ENCODE measurements at places on chromosomes 2 and 18.

DNA sequence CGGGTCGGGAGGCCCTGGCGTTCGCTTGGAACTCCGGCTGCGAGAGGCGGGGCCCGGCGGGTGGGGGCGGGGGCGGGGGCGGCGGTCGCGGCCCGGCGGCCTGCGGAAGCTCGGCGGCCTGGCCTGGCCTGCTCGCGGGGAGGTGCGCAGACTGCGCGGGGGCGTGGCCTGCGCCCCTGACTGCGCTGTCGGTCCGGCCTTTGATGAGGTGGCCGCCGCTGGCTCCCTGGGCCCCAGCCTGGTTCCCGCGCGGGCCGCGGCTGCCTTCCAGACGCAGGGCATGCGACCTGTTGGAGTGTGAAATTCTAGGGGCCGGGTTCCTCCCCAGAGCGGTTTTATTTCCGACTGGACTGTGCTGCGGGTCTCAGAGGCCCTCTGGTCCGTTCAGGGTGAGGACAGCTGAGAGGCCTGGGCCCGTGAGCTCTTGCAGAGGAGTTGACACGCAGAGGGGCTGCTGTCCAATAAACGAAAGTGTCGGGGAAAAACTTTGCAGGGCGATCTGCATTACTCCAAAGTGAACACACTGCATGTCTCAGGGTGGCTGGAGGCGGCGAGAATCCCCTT is 629 bp downstream of the NRBP1 start:
- DNase-seq: peak; percentile 90

DNA sequence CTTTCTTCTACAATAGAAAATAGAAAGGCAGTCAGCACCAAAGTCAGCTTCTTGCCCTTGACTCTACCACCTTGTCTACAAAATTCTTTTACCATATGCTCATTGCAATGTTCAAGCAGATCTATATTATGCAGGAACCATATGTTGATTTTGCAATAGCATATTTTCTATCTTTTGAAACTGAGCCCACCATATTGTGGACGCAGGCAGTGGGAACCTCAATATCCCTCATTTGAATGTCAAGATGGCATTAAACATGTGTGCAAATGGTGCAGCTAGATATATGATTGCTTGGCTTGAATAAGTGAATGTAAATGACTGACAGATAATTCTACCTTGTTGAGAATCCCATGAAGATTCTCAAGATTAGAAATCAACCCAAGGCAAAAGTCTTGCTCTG is 412.7 kb upstream of the FSHR start:
- DNase-seq: no peak

DNA sequence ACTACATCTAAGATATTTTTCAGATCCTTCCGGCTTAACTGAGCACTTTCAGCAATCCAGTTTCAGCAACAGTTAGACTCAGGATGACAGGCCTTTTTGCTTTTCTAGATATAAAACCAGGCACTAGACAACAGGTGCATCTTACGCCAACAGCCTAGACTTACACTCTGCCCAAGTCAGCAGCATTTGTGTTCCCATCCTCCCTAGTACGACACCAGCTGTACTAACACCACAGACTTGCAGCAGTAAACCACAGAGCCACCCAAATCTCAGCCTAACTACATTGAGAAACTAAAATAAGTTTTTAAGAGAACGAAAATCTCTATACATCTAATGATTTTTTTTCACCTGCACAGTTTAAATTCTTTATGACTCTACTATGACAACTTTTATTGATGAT is 89.9 kb upstream of the DNMT3A start:
- DNase-seq: no peak

GRCh38 chr18:74725690-74726089 is 128.0 kb downstream of the ZNF407 start:
- no peak for DNase-seq

DNA sequence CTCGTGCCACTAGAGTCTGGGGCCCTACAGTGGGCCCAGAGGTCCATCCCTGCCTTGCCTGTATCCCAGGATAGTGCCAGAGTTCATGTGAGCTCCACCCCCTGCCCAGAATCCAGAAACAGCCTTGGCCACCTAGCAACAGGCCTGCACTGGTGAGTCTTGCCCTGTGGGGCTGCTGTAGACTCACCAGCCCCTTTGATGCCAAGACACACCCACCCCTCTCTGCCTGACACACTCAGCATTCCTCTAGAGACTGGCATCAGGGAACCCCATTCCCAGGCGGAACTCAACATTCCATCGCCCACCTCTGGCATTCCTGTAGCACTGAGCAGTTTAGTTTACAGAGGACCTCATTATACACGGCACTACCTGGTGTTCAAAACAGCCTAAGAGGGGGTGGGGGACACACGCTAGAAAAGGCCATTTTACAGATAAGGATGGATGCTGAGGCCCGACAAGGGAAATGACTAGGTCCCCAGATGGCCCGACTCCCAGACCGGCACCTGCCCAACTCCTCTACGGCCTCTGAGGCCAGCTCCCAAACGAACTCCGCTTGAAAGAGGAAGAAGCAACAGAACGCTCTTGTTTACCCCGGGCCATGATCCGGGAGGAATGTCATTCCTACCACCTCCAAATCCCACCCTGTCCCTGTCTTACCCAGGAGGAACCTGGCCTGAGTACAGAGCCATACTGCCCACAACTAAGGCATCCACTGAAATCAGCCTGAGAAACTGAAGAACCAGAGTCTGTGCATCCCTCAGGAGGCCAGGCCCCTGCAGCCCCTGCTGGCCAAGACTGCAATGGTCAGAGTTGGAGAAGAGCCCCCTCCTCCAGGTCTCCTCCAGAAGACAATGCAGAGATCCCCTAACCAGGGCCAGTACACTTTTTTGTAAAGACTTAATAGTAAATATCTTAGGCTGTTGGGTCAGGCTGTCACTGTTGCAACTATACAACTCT is 180.2 kb downstream of the TNS1 start:
- DNase-seq: no peak

DNA sequence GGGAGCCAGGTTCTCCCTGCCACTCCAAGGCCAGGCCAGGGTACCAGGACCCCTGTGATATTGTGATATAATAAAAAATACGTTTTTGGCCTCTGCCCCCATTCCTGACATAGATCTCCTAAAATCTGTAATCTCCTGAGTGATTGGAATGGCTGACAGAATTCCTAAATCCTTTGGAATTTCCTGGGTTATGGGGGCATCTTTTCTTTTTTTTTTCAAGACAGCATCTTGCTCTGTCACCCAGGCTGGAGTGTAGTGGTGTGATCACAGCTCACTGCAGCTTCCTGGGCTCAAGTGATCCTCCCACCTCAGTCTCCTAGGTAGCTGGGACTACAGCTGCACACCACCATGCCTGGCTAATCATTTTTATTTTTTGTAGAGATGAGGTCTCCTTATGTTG is 26.2 kb upstream of the TUBB6 start:
- DNase-seq: no peak

DNA sequence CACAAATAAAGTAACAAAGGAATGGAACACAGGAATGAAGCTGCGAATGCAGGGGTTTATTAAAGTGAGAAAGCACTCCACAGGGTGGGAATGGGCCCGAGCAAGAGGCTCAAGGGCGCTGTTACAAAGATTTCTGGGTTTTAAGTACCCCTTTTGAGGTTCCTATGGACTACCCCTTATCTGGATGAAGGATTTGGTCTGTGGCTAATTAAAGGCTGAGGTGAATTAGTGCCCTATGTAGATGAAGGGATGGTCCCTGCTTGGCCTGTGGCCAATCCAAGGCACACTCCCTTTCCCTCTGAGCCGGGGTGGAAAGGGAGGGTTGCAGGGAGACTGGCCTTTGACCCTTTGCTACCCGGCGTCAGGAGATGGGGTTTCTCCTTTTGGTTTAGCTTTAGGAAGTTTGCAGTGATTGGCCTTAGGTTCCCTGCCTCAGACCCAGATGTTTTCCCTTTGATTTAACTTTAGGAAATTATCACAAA is 47.5 kb upstream of the CNGA3 start:
- no peak for DNase-seq

- DNase-seq: no peak
These were observed 354.6 kb downstream of the FSIP2 start for GRCh38 chr2:186093174-186093573.

GRCh38 chr2:201261471-201261870 is 1.1 kb downstream of the CASP8 start:
- no peak for DNase-seq

DNA sequence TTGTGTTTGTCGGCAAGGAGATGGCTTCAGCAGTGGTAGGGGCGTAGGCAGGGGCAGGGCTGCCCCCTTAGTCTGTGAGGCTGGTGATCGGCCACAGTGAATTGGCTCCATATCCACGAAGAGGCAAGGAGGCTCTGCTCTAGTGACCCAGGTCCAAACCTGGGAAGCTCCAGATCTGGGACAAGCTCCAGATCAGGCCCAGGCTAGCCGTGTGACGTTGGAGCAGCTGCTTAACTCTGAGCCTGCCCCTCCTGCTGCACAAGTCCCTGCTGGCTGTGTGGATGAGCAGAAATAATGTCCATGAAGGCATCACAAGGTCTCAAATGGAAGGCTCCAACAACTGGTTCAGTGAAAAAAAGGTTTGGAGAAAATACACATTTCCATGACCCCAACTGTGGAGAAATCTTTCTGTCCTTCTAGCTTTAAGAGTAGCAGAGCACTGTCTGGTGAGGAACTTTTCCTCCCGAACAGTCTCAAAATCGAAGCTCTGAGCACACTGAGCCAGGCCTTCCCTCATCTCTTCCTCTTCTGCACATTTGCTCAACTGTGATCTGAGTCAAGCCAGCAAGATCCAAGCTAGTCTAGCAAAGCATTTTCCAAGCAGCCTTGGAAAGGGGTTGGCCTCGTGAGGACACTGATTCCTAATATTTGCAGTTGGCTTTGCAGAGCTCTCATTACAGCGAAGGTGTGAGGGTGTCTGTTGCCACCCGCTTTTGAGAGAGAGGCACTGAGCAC is 67.0 kb upstream of the TCF7L1 start:
- no peak for DNase-seq

DNA sequence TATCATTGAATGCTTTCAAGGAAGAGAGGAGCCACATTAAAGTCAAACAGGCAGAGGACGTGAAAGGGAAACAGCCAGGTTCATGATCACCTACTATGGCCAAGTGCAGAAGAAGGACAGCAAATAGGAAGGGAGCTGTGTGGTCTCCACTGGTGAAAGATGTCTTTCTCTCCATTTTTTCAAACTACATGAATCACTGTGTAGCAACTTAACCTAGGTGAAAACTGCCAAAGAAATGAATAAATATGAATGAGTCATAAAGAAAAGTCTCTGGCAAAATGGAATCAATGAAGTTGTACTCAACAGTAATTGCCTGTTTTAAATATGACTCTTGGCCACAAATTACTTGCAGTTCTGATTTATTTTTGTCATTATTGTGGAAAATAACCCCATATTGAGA is 452.6 kb upstream of the PKDCC start:
- no peak for DNase-seq

- no peak for DNase-seq
These were observed 80.3 kb downstream of the FTCDNL1 start for GRCh38 chr2:199770716-199771115.

- DNase-seq: no peak
These were observed 1.3 kb downstream of the ITM2C start for GRCh38 chr2:230865766-230866755.

GRCh38 chr2:77590298-77590917 is 68.2 kb upstream of the LRRTM4 start:
- no peak for DNase-seq

DNA sequence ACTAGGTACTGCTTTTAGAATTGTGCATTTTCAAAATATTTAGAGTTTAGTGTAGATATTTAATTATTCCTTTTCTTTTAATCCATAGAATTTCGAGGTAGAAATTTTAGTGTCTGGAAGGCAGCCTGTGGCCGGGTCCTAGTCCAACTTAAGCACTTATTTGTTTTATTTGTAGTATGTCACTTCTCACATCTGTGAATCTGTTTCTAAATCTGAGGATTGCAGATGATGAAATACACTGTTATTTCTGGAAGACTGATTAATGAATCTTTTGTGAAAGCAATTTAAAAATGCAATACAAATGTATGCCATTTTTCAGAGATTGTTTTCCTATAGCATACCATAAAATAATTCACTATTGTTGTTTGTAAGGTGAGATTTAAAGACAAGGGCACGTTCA is 483.9 kb upstream of the TRIB2 start:
- no peak for DNase-seq

GRCh38 chr2:52862801-52863200 is 904.8 kb upstream of the CHAC2 start:
- peak; percentile 61 for DNase-seq

GRCh38 chr18:53947092-53947640 is 277.3 kb downstream of the MBD2 start:
- no peak for DNase-seq

GRCh38 chr18:25786758-25787157 is 303.7 kb downstream of the SS18 start:
- peak; percentile 84 for DNase-seq

DNA sequence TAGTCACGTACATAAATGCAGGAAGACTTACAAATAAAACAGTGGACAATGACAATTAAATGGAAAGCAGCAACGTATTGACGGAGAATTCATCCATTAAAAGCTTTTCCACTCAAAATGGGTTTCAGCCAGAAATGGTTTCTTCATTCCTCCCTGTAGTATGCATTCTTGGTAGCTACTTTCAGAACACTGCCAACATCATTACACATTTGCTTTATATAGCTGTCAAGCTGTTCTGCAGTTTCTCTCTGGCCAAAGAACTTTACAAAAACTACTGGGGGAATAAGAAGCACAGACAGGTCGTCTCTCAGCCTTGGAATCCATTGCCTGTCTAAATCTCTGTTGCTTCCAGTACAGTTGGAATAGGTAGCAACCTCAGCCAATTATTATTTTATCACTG is 84.1 kb upstream of the NCKAP5 start:
- no peak for DNase-seq

GRCh38 chr2:214674278-214674677 is 135.2 kb downstream of the BARD1 start:
- no peak for DNase-seq

GRCh38 chr18:49061991-49062831 is 111.4 kb upstream of the SMAD7 start:
- DNase-seq: no peak

- no peak for DNase-seq
These were observed 94.7 kb upstream of the SLC8A1 start for GRCh38 chr2:40546439-40547191.

Data from SJSA1 (cell line).